NCI-H1092 (cell line): ENCODE measurements at places on chromosomes 2 and 18.

DNA sequence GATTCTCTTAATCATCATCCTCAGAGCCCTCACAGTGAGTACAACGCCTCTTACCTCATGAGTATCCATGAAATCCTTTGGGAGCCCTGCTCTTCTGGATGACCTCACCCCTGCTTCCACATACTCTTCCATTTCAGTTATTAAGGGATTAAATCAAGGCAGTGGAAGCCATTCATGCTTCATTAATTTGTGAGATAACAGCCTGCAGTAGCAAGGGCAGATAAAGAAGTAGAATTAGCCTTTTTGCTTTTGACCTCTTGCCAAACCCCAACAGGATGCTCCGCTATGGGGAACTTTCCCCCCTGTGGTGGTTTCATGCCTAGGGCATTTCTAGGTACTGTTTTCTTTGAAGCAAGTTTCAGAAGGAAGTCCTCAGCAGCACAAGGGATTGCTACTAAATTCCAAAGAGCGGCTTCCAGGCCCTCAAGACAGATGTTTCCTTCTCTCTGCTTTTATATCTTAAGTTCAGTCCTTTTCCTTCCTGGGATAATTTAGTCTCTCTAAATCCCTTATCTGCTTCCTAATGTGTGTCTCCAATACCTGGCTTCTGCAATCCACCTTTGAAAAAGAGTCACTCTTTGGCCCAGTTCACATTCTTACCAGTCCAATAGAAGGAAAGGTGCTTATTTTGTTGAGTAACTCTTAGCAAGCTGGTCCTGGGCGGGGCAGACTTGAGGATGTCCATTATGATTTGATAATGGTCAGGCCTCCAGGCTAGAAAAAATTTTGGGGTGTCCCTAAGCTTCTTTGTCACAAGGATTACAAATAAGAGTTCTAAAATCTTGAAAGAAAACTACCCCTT is 76.9 kb downstream of the MYO1B start:
- DNase-seq = no peak

DNA sequence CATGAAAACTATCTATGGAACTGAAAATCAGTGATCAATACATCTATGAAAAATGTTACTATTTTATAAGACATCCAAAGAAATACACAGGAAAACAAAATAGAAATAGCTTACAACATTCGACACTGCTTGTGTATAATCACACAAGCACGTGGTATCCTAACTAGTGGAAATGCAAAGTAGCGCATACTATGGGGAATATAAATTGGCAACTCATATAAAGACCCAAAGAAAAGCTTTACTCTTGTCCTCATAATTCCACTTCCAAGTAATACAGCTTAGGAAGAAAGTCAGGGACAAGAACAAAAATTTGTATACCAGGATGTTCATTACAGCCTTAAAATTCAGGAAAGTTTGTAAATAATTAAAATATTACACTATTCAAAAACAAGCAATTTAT is 384.6 kb downstream of the NRXN1 start:
- no peak for DNase-seq

GRCh38 chr18:8848541-8848940 is 143.2 kb downstream of the MTCL1 start:
- DNase-seq = no peak

DNA sequence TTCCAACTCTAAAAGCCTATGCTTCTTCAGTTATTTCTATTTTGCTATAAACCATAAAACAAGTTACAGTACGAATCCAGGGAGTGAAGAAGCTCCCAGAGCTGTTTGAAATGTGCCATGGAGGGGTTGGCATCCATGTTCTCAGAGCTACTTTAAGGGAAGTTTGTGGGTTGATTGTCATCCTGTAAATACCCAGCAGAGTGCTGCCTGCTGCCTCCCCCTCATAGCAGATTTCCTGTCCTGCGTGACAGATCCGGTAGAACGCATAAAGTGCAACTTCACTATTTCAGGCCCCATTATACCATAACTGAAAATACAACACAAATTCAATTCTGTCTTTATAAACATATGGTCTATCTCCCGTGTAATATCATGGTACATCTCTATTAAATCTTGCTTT is 114.4 kb downstream of the CTNNA2 start:
- DNase-seq = no peak

- DNase-seq = no peak
Measured at GRCh38 chr2:73043929-73044832, 27.3 kb downstream of the SFXN5 start.

- DNase-seq = no peak
Measured at GRCh38 chr2:177265824-177266817, 1.6 kb upstream of the NFE2L2 start.

GRCh38 chr2:144833075-144833637 is 313.2 kb upstream of the ZEB2 start:
- no peak for DNase-seq

- DNase-seq = no peak
Measured at GRCh38 chr2:12315224-12315623, 401.5 kb upstream of the TRIB2 start.

- no peak for DNase-seq
Measured at GRCh38 chr18:21857871-21858270, 117.3 kb downstream of the MIB1 start.

- no peak for DNase-seq
Measured at GRCh38 chr2:3042601-3043585, 334.7 kb downstream of the EIPR1 start.
